ENCODE measurements at places on chromosomes 6 and 20. TPM values are rescaled to one million over a fixed set of nuclear protein-coding genes. Genes with fewer than 3 reads are reported as not detected.

GNRH2 gene
- total RNA-seq: not detected

DNA sequence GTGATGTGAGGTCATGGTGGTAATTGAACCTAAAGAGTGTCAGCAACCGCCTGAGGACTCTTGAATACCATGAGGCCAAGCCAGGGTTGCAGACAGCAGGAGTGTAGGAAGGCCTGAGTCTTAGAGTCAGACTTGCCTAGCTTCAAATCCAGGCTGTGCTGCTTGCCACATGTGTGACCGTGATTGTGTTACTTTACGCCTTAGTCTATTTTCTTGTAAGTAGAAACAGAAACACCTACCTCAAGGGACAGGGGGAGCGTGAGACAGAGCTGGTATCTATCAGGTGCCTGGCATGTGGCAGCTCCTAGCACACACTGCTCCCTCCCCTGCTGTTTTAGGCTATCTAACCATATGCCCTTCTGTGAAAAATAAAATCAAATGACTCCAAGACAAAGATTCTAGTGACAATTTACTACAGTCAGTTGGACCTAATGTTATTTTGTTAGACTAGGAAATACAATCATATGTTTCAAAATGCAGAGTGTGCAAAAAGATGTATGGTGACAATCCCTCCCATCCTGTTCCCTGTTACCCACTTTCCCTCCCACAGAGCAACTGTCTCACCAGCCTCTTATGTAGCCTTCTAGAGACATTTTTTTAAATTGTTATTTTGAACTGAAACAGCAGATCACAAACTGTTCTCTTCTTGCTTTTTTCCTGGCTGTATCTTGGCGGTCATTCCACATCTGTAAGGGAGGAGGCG, 21.7 kb downstream of the TAF8 start:
- no peak for DNase-seq

DNA sequence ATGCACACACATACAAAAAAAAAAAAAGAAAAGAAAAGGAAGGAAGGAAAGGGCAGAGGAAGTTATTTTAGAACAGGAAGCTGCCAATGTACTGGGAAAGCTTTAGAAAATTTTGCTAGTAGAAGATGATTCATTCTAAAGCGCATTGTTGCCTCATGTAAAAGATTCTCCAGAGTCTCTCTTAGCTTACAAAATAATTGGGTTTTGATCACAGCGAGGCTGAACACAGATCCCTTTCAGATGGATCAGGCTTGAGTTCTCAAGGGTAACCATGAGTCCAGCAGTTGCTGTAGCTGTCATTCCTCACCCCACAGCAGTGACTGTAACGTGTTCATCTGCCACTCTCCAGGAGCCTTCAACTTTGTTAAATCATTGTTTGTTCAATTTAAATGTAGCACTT, 81.9 kb downstream of the PHACTR2 start:
- DNase-seq: no peak

UTRN gene
- total RNA-seq: 25.7 TPM

SLC32A1 gene
- not detected for total RNA-seq

HUS1B gene
- total RNA-seq: not detected

GRCh38 chr6:151436300-151436699, 15.6 kb downstream of the RMND1 start:
- DNase-seq: no peak

DNA sequence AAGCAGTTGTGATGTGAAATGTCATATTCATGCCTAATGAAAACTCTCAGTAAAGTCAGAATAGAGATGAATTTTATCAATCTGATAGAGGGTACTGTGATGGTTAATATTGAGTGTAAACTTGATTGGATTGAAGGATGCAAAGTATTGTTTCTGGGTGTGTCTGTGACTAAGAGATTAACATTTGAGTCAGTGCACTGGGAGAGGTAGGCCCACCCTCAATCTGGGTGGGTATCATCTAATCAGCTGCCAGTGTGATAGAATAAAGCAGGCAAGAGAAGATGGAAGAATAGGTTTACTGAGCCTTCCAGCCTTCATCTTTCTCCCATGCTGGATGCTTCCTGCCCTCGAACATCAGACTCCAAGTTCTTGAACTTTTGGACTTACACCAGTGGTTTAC, 124.3 kb downstream of the CENPW start:
- no peak for DNase-seq

MAP7 gene
- total RNA-seq: 44.6 TPM

Data from HT-29 (cell line).